Spinal cord (tissue), 10 donors: ENCODE measurements at places on chromosomes 4 and X.

- no peak overlapping the region for H3K4me3 ChIP-seq
- H3K4me1 ChIP-seq: no peaks in the 10 kb centered on the region
- no peaks in the 10 kb centered on the region for H3K27me3 ChIP-seq
- no peaks in the 10 kb centered on the region for H3K36me3 ChIP-seq
- H3K27ac ChIP-seq: no peak overlapping the region
- no peak for DNase-seq
Measured at GRCh38 chr4:56115898-56116297, 167.2 kb downstream of the CEP135 start.

DNA sequence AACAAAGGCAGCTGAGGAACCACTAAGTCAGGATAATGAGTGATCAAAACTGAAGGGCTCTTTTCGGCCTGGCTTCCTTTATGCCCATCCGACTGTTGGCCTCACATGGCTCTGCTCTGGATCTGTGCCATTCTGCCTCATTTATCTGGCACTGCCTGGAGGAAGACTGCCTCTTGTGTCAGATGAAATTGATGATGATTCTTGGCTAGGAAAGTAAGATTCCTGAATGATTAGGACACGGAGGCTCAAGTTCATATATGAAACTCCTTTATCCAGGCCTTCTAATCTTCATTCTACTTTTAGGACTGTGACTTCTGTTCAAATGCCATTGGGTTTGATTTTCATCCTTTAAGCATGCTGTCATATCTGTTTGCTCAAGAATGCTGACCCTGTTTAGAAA, 475.4 kb upstream of the RPS6KA3 start:
- H3K36me3 ChIP-seq: no peaks in the 10 kb centered on the region
- H3K27me3 ChIP-seq: peaks cover 2% of the 10 kb centered on the region
- no peak overlapping the region for H3K27ac ChIP-seq
- H3K4me1 ChIP-seq: no peaks in the 10 kb centered on the region
- no peak for DNase-seq

DNA sequence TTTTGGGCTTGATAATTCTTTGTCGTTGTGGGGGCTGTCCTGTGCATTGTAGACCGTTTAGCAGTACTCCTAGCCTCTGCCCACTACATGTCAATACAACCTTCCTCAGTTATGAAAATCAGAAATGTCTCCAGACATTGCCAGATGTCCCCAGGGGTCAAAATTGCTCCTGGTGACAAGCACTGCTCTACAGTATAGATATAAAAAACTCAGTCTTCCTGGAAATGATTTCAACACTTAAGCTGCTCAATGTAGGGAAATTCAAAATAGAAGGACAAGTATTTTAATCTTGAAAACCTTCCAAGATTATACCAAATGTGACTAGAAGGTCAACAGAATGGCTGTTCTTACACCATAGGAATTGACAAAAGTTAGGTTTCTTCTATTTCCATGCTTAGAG, 288.7 kb upstream of the MAGEB2 start:
- peaks cover 2% of the 10 kb centered on the region for H3K27me3 ChIP-seq
- no peak for DNase-seq
- H3K4me3 ChIP-seq: no peak overlapping the region
- no peak overlapping the region for H3K27ac ChIP-seq
- no peaks in the 10 kb centered on the region for H3K4me1 ChIP-seq
- H3K36me3 ChIP-seq: no peaks in the 10 kb centered on the region

DNA sequence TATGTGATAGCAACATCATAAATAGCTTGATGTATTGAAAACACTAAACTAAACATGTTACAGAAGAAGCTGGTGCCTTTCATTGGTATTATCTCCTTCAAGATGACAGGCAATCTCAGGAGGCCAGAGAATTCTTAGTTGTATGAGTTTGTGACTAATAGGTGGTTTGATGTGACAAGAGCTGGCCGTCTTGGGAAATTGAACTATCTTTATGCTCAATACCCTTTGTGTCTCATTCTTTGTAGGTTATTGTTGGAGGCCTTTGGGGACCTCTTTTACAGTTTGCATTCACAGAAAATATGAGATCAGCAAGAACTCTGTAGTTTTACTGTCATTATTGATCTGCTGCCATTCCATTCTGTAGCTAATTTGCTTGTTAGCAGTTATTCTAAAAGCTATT, 659.2 kb upstream of the PITX2 start:
- DNase-seq: no peak
- no peaks in the 10 kb centered on the region for H3K36me3 ChIP-seq
- no peaks in the 10 kb centered on the region for H3K4me1 ChIP-seq
- H3K27ac ChIP-seq: no peak overlapping the region

- no peak overlapping the region for H3K4me3 ChIP-seq
- no peak overlapping the region for H3K27ac ChIP-seq
- no peaks in the 10 kb centered on the region for H3K36me3 ChIP-seq
- DNase-seq: no peak
Measured at GRCh38 chr4:74598611-74599325, 153.8 kb downstream of the AREG start.

- no peak overlapping the region for H3K4me3 ChIP-seq
- no peaks in the 10 kb centered on the region for H3K36me3 ChIP-seq
- no peak for DNase-seq
Measured at GRCh38 chr4:86221002-86221401, 138.9 kb downstream of the MAPK10 start.

DNA sequence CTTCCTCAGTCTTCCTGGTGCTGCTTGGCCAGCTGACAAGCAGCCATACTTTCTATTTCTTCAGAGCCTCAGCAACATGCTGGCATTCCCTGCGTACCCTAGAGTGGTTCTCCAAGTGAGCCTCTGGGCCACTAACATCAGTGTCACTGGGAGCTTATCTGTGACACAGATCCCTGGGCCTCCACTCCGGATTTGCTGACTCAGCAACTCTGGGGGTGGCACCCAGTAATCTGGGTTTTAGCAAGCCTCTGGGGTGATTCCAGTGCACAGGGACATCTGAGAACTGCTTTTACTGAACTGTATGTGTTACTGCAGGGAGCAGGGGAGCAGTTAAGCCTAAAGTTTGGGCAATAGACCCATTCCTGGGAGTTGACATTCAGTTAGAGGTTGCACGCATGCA, 28.2 kb upstream of the HMGB3 start:
- H3K4me1 ChIP-seq: no peaks in the 10 kb centered on the region
- no peaks in the 10 kb centered on the region for H3K27me3 ChIP-seq
- H3K4me3 ChIP-seq: no peak overlapping the region
- no peak overlapping the region for H3K27ac ChIP-seq

- H3K36me3 ChIP-seq: no peaks in the 10 kb centered on the region
- no peak overlapping the region for H3K4me3 ChIP-seq
Measured at GRCh38 chrX:19616959-19617358, 101.7 kb upstream of the MAP3K15 start.

DNA sequence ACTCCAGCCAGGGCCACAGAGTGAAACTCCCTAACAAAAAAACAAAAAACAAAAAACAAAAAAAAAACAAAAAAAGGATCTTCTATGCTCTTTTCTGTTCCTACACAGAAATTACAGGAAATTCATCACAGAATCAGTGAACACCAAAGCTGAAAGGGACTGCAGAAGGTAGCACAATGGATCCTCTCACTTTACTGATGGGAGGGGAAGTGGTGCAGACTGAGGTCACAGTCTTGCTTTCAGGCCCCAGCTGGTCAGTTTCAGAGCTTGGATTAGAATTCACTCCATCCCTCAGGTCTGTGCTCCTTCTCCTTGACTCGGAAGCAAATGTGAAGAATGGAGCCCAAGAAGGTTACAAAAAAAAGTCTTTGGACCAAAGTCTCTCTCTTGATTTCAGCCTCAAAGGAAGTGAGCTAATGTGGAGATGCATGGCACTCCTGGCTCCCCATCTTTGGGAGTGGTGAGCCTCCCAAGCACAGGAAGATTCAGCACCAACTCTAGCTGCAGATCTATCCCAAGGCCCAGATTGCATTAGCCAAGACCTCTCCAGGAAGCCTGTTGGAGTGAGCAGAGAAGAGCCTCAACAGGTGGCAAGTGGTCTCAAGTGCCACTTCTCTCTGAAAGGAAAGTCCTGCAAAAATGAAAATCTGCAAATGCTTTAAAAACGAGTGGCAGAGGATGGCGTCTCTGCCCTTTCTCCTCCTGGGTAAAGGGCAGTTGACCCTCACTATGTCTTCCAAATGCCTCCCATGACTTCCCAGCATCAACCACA, 176.0 kb downstream of the MAML3 start:
- no peaks in the 10 kb centered on the region for H3K4me1 ChIP-seq
- DNase-seq: no peak
- H3K36me3 ChIP-seq: no peaks in the 10 kb centered on the region

DNA sequence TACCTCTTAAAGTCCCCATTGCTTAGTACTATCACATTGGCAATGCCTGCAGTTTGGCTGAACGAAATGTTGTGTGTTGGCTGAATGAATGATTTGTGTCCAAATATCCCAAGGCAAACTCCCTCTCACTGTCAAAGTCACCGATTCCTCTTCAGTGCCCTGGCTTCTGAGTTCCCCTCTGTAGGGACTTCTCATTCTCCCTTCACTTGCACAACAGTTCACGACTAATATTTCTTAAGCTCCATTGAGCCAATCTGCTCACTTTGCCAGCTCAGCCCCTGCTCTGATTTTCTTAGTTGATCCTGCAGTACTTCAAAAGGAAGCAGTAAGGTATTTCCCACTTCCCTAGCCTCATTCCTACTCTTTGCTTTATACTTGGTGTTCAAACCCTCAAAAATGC, 21.9 kb upstream of the PACRGL start:
- DNase-seq: no peak
- no peaks in the 10 kb centered on the region for H3K36me3 ChIP-seq
- no peaks in the 10 kb centered on the region for H3K27me3 ChIP-seq
- H3K4me1 ChIP-seq: no peaks in the 10 kb centered on the region

DNA sequence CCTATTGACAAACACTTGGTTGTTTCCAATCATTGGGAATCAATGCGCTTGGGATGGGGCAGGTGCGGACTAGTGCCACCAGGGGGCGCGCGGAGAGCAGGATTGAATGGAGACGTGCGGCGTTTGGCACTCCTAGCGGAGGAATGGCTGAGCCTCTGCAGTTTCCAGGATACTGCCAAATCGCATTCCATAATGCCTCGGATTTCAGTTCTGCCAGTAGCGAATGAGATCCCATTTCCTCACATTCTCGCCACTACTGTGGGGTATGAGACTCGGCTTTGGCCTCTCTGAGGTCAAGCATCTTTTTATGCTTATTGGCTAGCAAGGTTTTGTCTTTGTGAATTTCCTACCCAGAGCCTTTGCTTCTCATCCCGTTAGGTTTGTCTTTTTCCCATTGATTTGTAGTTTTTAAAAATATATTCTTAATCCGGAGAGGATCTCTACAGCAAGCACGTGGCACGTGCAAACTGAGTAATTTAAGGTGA, 28.7 kb downstream of the CLDN34 start:
- no peaks in the 10 kb centered on the region for H3K27me3 ChIP-seq
- H3K4me3 ChIP-seq: no peak overlapping the region
- DNase-seq: no peak
- H3K36me3 ChIP-seq: peaks cover 5% of the 10 kb centered on the region

GRCh38 chrX:77565278-77565677, 118.1 kb downstream of the FGF16 start:
- no peaks in the 10 kb centered on the region for H3K36me3 ChIP-seq
- H3K27ac ChIP-seq: no peak overlapping the region
- H3K4me3 ChIP-seq: no peak overlapping the region

- no peak for DNase-seq
- no peak overlapping the region for H3K4me3 ChIP-seq
- no peaks in the 10 kb centered on the region for H3K27me3 ChIP-seq
- H3K4me1 ChIP-seq: no peaks in the 10 kb centered on the region
- no peak overlapping the region for H3K27ac ChIP-seq
- H3K36me3 ChIP-seq: no peaks in the 10 kb centered on the region
Measured at GRCh38 chr4:108291137-108291536, 122.4 kb upstream of the LEF1 start.

GRCh38 chr4:138910195-138910913, 105.2 kb upstream of the NOCT start:
- peak overlapping the region; percentile 58 for H3K27ac ChIP-seq
- H3K4me3 ChIP-seq: no peak overlapping the region
- no peaks in the 10 kb centered on the region for H3K27me3 ChIP-seq
- DNase-seq: peak; percentile 62
- H3K4me1 ChIP-seq: peaks cover 14% of the 10 kb centered on the region
- H3K36me3 ChIP-seq: no peaks in the 10 kb centered on the region

GRCh38 chrX:132426695-132427281, 62.0 kb downstream of the MBNL3 start:
- H3K36me3 ChIP-seq: no peaks in the 10 kb centered on the region
- no peak overlapping the region for H3K27ac ChIP-seq
- H3K27me3 ChIP-seq: peaks cover 4% of the 10 kb centered on the region
- no peak overlapping the region for H3K4me3 ChIP-seq
- no peak for DNase-seq
- no peaks in the 10 kb centered on the region for H3K4me1 ChIP-seq
